Pericardium fibroblast (primary cell): ENCODE measurements at places on chromosomes 3 and 15. TPM values are rescaled to one million over a fixed set of nuclear protein-coding genes. Genes with fewer than 3 reads are reported as not detected.

The SKOR1 gene
- total RNA-seq, result under 0.01 and 0.17 TPM in 2 replicates

The TGM4 gene
- total RNA-seq, result 0.17 TPM in 1 of 2 replicates, not detected in the other

The RAD18 gene
- 2.1 and 3.7 TPM in 2 replicates for total RNA-seq

The SLITRK3 gene
- not detected in 2 replicates for total RNA-seq

The CCDC54 gene
- total RNA-seq, result not detected in 2 replicates

The GPR156 gene
- total RNA-seq, result 0.23 and 2.6 TPM in 2 replicates

The CLEC3B gene
- total RNA-seq, result 103 and 119 TPM in 2 replicates

The FSIP1 gene
- 1.7 TPM in 1 of 2 replicates, not detected in the other for total RNA-seq

The CCDC39 gene
- 0.23 TPM in 1 of 2 replicates, not detected in the other for total RNA-seq

The ANKRD34C gene
- total RNA-seq, result not detected in 2 replicates

The CYP1A2 gene
- not detected in 2 replicates for total RNA-seq

The CFAP20DC gene
- 1.5 and 5.4 TPM in 2 replicates for total RNA-seq

The IGSF11 gene
- not detected in 2 replicates for total RNA-seq

The TMEM207 gene
- total RNA-seq, result not detected in 2 replicates

The DPP8 gene
- total RNA-seq, result 14.5 and 22.5 TPM in 2 replicates

The NR1D2 gene
- 6.8 and 10.1 TPM in 2 replicates for total RNA-seq

The MUC13 gene
- not detected in 2 replicates for total RNA-seq

The SUCNR1 gene
- total RNA-seq, result not detected in 2 replicates

The P2RY14 gene
- total RNA-seq, result not detected in 2 replicates
